ENCODE measurements at places on chromosomes 7 and 10.

DNA sequence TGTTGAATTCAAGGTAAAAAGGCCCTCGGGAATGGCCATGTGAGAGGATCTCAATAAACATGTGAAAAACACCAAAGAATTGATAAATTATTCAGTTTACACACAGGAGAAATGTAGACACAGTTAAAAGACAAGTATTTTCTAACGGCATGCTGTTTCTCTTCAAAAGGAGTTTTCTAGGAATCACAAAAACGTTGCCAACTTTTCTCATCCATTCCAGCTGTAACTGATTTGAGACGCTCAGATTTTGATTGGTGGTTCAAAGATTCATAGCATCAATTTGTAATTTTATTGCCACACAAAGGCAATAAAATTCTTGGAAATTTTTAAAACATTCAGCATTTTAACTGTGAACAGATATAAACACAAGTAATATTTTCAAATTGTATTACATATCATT, 384.9 kb upstream of the PFKP start:
- DNase-seq: no peak

GRCh38 chr10:71064413-71065118, 147.8 kb upstream of the UNC5B start:
- no peak for DNase-seq

DNA sequence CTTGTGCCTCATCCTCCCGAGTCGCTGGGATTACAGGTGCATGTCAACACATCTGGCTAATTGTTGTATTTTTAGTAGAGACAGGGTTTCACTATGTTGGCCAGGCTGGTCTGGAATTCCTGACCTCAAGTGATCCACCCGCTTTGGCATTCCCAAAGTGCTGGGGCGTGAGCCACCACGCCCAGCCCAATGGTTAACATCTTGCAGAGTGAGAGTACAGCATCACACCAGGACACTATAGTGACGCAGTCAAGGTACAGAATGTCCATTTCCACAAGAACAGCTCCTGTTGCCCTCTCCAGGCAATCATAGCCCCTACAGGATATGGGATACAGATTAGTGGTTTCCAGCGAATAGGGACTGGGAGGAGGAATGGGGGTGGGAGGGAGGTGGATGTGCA, 34.0 kb downstream of the MYO1G start:
- no peak for DNase-seq

- DNase-seq: peak; percentile 78
These were observed 37.0 kb downstream of the RPA3 start for GRCh38 chr7:7681191-7681935.

DNA sequence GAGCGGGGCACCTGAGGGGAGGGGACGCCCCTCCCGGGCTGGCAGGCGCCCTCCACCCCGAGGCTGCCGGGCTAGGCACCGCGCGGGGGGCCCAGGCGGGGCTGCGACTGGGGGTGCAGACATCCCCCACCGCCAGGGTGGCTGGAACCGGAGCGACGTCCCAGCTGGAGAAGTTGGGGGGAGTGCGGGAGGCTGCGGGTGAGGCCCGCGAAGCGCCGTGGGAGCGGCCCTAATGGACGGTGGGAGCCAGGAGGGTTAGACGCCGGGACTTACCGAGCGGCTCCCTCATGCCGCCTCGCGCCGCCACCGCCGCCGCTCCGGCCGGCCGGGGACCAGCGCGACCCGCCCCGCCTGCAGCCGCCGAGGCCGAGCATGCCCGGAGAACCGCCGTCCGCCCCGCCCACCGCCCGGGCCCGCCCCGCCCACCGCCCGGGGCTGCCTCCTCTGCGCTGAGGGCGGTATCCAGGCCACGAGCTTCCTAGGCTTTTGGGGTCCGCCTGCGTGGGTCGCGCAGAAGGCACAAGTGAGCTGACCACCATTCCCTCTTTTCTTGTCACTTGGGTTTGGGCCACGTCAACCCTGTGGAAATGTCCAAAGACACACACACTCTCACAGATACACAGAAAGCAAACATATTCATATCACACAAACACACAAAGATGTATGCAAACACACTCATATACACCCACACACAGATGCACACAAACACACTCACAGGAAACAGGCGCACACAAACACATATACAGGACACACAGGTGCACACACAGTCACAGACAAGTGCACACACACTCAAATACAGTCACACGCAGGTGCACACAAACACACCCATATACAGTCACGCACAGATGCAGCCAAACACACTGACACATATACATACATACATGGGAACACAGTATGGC, at the start of gene JCAD:
JCAD (minus strand) TSS at position 378 of the 899 bp plus-strand sequence. CDS start 11,774 bp downstream, outside the sequence.
- peak; percentile 23 for DNase-seq

GRCh38 chr10:131946880-131947279, 34.8 kb downstream of the BNIP3 start:
- no peak for DNase-seq

GRCh38 chr7:25105911-25106310, 19.1 kb downstream of the CYCS start:
- no peak for DNase-seq

Data from fibroblast of pulmonary artery (primary cell).